ENCODE measurements at places on chromosomes 3 and 15. TPM values are rescaled to one million over a fixed set of nuclear protein-coding genes. Genes with fewer than 3 reads are reported as not detected.

The NOX5 gene
- 0.18 TPM for total RNA-seq

The GPR87 gene
- not detected for total RNA-seq

The ADIPOQ gene
- not detected for total RNA-seq

The CFAP20DC gene
- total RNA-seq, result 4.5 TPM

The ZNF860 gene
- total RNA-seq, result 0.32 TPM

The LRRC31 gene
- total RNA-seq, result not detected

The ZDHHC23 gene
- 2.9 TPM for total RNA-seq

The C3orf22 gene
- total RNA-seq, result not detected

The FGF12 gene
- total RNA-seq, result not detected

The FBN1 gene
- 1,039 TPM for total RNA-seq

The GP9 gene
- total RNA-seq, result not detected

The ITPKA gene
- 0.49 TPM for total RNA-seq

The SAXO2 gene
- not detected for total RNA-seq

The FOXL2NB gene
- total RNA-seq, result not detected

The WNT7A gene
- total RNA-seq, result not detected

Measured in cardiac atrium fibroblast (primary cell).